ENCODE measurements at places on chromosomes 11 and 22.
A peak's percentile ranks its signal among the peaks of the same experiment; 100 is the strongest.

GRCh38 chr22:37334461-37334858 lies 52.2 kb downstream of the CYTH4 start:
- DNase-seq = no peak

DNA sequence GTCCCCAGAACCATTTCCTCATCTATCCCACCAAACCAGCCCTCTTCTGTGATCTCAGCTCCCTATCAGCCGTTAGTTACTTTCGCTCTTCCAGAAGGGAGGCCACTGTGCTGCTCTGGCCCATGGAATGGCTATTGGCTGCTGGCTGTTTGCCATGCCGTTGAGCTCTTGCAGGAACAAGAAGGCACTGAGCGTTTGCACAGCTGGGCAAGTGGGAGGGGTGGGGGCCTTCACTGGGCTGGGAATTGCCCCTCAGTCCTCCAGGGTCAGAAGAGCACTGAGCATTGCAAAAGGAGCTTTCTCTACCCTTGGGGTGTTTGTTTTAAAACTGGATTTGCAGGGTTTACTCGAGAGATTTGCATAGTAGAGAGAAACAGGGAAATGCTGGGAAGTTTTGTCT lies 129.0 kb upstream of the PARVA start:
- no peak for DNase-seq

DNA sequence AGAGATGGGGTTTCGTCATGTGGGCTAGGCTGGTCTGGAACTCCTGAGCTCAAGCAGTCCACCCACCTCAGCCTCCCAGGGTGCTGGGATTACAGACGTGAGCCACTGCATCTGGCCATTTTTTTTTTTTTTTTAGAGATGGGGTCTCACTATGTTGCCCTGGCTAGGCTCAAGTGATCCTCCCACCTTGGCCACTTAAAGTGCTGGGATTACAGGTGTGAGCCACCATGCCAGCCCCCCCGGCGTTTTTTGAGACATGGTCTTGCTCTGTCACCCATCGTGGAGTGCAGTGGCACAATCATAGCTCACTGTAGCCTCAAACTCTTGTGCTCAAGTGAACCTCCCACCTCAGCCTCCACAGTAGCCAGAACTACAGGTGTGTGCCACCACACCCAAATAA lies 16.5 kb downstream of the RHBDD3 start:
- DNase-seq = no peak

GRCh38 chr22:45516163-45516562 lies 13.5 kb downstream of the FBLN1 start:
- no peak for DNase-seq

- no peak for DNase-seq
These were observed 364.0 kb upstream of the FAT3 start for GRCh38 chr11:91860661-91861060.

DNA sequence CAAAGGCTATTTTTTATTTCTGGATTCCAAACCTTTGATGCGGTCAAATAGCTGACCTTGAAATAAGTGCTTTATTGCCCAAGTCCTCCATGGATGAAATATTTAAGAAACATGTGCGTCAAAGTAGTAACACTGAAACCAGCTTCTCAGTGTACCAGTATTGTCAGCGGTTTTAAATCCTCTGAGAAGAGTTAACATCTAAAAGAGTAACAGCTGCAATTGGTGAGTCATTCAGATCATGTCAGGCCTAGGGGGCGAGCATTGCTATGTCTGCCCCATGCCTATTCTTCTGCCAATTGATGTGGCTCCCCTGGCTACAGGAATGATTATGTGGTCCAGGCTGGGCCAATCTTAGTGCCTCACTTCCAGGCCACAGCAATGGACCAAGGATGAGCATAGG lies 263.3 kb upstream of the SORL1-AS1 start:
- no peak for DNase-seq

- no peak for DNase-seq
These were observed 2.6 kb downstream of the RCE1 start for GRCh38 chr11:66845876-66846212.

DNA sequence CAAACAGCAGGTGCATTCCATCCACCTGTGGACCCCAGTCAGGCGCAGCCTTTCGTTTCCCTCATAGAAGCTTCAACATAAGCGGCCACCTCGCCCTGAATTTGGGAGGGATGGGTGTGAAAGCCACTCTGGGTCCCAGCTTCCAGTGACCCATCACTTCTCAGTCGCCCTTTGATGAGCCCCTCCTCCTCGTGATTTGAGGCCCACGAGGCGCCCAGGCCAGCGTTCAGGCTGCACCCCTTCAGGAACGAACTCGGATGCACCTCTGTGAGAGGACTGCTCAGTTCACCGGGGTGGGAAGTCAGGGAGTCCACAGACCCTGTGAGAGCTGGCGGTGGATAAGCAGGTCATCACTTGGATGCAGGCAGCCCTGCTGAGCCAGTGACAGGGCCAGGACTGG lies 1118.2 kb downstream of the BRD1 start:
- no peak for DNase-seq

GRCh38 chr11:953512-953911 lies 27.8 kb downstream of the AP2A2 start:
- DNase-seq = no peak

- DNase-seq = no peak
These were observed 10.7 kb upstream of the FAM83F start for GRCh38 chr22:39984006-39984405.

GRCh38 chr11:8389029-8389996 lies 125.6 kb upstream of the LMO1 start:
- DNase-seq = no peak

GRCh38 chr11:84381666-84382065 lies 1095.5 kb upstream of the CCDC90B start:
- DNase-seq = no peak

GRCh38 chr22:39237318-39238100 lies 7.3 kb downstream of the PDGFB start:
- no peak for DNase-seq

GRCh38 chr11:106463796-106464201 lies 386.3 kb downstream of the AASDHPPT start:
- no peak for DNase-seq

DNA sequence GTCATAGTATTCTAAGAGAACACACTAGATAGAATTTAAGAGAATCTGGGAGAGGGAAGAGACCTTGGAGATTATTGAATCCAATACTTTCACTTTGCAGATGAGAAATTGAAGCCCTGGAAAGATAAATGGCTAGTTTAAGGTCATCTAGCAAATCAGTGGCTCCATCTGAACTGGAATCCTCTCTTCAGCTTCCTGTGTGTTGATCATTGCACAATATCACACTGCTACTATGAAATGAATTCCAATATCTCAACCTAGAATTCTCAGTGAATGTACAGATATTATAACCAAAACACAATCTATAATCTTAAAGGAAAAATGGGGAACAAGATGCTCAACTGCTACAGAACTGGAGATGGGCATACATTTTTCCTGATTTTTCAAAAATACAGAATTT lies 44.1 kb downstream of the DCUN1D5 start:
- no peak for DNase-seq

DNA sequence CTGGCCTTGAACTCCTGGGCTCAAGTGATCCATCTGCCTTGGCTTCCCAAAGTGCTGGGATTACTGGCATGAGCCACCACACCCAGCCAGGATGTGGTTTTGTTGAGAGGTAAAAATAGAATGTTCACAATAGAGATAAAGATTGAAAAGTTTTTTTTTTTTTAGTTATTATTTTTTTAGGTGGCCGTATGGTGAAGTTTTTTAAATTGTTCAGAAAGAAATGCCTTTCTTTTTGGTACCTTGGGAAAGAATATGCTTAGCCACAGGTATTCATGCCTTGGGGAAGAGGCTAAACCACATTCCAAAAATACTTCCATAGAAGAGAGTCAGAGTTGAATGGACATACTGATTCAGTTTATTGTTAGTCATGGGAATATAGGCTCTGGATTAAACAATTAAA lies 143.4 kb downstream of the C11orf91 start:
- peak; percentile 79 for DNase-seq

- DNase-seq = no peak
These were observed 719.8 kb upstream of the LRRC4C start for GRCh38 chr11:42179216-42179615.

GRCh38 chr11:120410622-120411380 lies 74.6 kb downstream of the ARHGEF12 start:
- DNase-seq = no peak

DNA sequence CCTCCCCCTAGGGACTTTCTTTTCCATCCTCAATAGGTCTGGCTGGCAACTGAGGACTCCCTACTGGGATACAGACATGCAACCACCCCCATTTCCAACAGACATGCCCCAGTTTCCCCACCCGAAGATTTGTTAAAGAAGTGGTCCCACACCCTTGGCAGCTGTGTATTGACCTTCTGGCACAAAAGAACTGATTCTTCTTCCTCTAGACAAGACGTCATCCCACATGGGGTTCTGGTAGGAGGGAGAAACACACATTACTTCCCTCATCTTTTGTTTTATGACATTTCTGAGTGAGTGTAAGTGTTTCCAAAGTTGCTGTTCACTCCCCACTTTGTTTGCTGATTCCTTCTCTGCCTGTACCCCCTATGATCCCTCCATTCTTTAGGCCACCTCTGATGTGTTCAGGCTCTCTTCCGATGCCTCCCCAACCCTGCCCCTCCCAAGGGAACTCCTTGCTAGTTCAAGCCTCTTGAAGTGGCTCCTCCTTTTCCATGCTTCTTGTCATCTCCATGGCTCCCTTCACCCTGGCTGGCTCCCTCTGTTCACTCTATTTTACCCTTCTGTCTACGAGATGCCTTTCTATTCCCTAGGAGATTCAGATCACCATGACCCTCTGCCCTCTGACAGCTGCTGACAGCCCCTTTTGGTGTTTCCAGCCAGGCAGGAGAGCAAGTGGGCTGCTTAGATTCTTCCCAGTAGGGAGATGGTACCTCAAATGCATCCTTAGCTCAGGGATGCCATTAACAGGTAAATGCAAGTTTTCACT lies 4.3 kb downstream of the KIRREL3 start:
- no peak for DNase-seq

DNA sequence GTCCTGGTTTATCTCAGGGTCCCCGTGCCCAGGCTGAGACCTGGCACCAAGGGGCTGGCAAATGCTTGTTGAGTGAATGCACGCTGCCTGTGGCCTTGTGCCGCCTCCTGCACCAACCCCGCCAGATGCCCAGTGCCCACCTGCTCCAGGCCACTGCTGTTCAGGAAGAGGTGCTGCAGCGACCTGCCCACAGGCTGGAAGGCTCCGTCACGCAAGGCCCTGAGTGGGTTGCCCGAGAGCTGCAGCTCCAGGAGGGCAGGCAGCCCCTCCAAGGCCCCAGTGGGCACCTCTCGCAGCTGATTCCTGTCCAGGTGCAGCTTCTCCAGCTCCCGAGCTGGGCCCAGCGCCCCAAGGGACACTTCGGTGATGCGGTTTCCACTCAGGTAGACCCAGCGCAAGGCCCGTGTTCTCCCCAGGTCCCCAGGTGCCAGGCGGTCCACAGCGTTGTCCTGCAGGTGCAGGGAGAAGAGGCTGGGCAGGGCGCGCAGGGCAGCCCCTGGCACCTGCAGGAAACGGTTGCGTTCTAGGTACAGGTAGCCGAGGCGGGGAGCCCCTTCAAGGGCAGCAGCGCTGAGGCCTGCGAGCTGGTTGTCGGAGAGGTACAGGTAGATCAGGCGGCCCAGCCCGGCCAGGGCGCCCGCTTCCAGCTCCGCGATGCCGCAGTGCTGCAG lies 3.6 kb downstream of the CHADL start:
- no peak for DNase-seq

GRCh38 chr11:3001496-3001895 lies 9.4 kb upstream of the NAP1L4 start:
- DNase-seq = no peak

GRCh38 chr22:32558681-32559355 lies 84.2 kb downstream of the FBXO7 start:
- peak; percentile 90 for DNase-seq

DNA sequence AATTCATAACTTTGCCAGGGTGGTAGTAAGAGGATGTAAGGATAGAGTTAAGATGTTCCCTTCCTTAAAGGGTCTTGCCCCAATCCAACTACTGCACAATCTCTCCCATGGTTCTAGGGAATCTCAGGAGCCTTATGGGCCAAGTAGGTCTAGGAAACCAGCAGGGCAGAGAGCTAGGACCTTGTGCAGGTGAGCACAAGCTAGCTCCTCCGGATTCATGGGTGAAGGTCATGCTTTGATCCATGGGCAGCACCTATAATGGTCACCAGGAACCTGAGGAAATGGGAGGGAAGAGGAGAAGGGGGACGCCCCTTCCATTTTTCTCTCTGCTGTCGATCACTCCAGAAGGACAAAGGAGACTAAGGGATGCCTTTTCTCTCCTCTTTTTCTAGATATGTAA lies 16.8 kb downstream of the KCNJ11 start:
- DNase-seq = no peak

DNA sequence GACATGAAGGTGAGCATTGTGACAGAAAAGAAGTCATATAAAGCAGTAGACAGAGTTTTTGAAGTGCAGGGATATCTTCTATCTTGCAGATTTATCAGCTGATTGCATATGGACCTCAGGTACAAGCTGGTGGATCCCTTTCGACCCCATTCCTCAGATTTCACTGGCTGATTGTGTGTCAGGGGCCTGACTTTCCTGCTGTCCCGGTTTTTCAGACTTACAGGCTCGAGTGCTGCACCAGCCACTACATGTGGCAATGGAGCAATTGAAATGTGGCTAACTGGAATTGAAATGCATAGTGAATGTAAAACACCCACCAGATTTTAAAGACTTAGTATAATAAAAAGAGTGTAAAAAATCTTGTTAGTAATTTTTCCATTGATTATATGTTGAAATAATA lies 50.3 kb downstream of the CLMP start:
- DNase-seq = no peak

DNA sequence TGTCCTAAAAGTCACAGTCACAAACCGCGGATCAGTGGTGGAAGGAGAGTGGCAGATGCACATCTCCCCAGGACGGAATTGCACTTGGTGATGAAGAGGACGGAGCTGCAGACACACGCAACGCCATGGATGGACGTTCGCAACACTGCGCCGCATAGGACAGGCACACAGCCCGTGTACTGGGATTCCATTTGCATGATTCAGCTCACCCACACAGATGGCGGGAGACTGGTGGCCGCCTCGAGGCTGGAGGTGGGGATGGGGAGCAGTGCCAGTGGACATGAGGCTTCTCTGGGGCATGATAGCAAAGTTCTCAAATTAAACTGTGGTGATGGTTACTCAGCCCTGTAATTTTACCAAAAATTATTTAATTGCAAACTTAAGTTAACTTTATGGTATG lies 37.4 kb downstream of the DUSP8 start:
- DNase-seq = peak; percentile 41

- no peak for DNase-seq
These were observed 27.6 kb downstream of the PKNOX2 start for GRCh38 chr11:125192183-125192582.

Measured in RWPE1 (cell line).